Activated CD4-positive, alpha-beta memory T cell treated with anti-CD3 and anti-CD28 coated beads for 36 hours (primary cell): ENCODE measurements at places on chromosomes 5 and 9. TPM values are rescaled to one million over a fixed set of nuclear protein-coding genes. Genes with fewer than 3 reads are reported as not detected.
A peak's percentile ranks its signal among the peaks of the same experiment; 100 is the strongest.

The RLN2 gene
- total RNA-seq = 4.6 TPM

The IFNA2 gene
- total RNA-seq = not detected

DNA sequence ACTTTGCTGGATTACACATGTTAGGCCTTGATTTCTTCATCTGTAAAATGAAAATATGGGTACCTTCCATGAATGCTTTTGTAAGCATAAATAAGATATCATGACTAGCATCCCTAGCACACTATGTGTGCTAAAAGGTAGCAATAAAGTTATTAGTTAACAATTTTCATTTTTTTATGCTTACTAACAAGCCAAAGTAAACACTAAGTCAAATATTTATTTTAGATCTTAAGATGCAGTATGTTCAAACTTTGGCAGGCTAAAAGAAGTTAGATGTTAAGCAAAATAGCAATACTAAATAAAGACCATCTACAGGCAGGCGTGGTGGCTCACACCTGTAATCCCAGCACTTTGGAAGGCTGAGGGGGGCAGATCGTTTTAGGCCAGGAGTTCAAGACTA lies 169.1 kb downstream of the BNC2 start:
- no peaks in the 10 kb centered on the region for H3K4me1 ChIP-seq
- H3K27me3 ChIP-seq = no peaks in the 10 kb centered on the region
- no peaks in the 10 kb centered on the region for H3K36me3 ChIP-seq
- H3K4me3 ChIP-seq = no peak overlapping the region
- no peak overlapping the region for H3K27ac ChIP-seq

- DNase-seq = no peak
- H3K27me3 ChIP-seq = no peaks in the 10 kb centered on the region
- H3K4me3 ChIP-seq = no peak overlapping the region
- no peaks in the 10 kb centered on the region for H3K36me3 ChIP-seq
- H3K4me1 ChIP-seq = no peaks in the 10 kb centered on the region
These were observed 694.5 kb upstream of the RIOK2 start for GRCh38 chr5:97877588-97877987.

The RGP1 gene
- 18.0 TPM for total RNA-seq

DNA sequence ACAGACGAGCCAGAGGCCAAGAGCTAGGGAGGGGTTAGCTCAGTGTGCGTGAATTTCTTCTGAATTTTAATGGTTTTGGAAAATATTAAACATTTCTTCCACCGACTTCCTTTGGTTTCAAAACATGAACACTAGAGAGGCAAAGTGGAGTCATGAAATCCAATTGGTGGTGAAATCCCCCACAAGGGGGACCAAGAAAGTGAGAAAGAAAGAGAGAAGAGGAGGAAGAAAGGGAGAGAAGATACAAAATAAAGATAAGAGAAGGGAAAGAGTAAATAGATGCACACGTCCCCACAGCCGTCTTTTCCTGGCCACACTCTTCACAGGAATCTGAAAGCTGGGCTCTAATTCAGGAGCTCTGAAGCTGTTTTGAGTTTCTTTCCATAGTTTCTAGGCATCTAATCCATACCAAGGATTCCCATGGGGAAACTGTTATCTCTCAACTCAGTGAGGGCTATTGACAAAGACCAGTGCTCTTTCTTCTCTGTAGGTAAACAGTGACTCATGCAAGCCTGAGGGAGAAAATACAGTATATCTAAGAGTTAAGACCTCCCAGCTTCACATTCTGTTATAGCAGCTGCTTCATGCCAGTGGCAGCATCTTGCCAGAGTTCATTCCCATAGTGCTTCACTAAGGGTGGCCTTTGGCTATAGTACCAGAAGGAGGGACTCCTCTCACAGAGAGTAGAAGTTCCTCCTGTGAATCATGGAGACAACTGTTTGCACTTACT lies 115.8 kb upstream of the LIFR start:
- no peak for DNase-seq
- H3K36me3 ChIP-seq = no peaks in the 10 kb centered on the region
- H3K27ac ChIP-seq = no peak overlapping the region
- H3K4me1 ChIP-seq = no peaks in the 10 kb centered on the region
- H3K27me3 ChIP-seq = peaks cover 6% of the 10 kb centered on the region

GRCh38 chr5:148314187-148314586 lies 2.0 kb downstream of the SPINK7 start:
- no peak overlapping the region for H3K27ac ChIP-seq
- no peaks in the 10 kb centered on the region for H3K36me3 ChIP-seq
- H3K27me3 ChIP-seq = no peaks in the 10 kb centered on the region
- no peaks in the 10 kb centered on the region for H3K4me1 ChIP-seq
- no peak overlapping the region for H3K4me3 ChIP-seq

DNA sequence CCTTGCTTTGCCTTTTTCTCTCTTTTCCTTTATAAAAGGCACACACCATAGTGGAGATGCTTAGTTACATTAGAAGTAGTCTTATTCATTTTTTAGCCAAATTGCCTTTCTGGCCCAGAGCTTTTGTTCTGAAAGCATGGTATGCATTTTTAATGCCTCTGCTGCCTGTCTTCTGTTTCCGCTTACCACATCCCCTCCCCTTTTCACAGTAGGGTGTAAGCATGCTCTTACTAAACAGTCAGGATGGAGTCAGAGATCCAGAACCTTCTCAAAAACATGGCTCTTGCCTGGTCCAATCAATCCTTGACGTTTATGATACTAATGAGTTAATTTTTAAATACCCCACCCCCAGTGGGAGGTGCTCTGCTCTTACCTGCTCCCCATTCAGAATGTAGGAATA lies 22.5 kb downstream of the PPP3R2 start:
- DNase-seq = no peak
- H3K27me3 ChIP-seq = no peaks in the 10 kb centered on the region
- no peak overlapping the region for H3K4me3 ChIP-seq
- H3K36me3 ChIP-seq = peaks cover 9% of the 10 kb centered on the region
- H3K27ac ChIP-seq = peak overlapping the region; percentile 53

The MYOT gene
- not detected for total RNA-seq

The LCN2 gene
- total RNA-seq = not detected

The GABBR2 gene
- not detected for total RNA-seq

DNA sequence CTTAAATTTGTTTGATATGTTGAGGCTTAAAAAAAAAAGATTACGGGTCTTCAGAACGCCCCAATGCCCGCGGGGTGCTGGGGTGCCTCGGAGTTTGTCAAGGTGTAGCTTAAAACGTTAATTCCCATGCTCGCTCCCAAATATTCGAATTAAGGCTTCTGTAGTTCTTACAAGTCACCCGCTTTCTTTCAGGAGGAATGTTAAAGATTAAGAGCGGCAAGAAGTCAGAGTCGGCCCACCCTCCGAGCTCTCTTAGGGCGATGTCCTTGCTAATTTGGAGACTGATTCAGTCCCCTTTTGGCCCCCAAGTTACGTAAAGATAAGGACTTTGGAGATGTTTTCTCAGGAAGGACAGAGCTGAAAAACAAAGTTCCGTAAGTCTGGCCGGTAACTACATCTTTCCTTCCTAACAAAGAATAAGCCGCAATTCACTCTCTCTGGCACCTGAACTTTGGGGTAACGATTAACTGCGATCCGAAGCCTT lies 746 bp upstream of the NPM1 start:
- H3K36me3 ChIP-seq = peaks cover 43% of the 10 kb centered on the region
- peak overlapping the region; percentile 96 for H3K27ac ChIP-seq
- peaks cover 3% of the 10 kb centered on the region for H3K27me3 ChIP-seq
- no peak for DNase-seq
- H3K4me1 ChIP-seq = peaks cover 33% of the 10 kb centered on the region

- no peak overlapping the region for H3K4me3 ChIP-seq
- DNase-seq = no peak
- H3K4me1 ChIP-seq = no peaks in the 10 kb centered on the region
- H3K36me3 ChIP-seq = no peaks in the 10 kb centered on the region
- peaks cover 15% of the 10 kb centered on the region for H3K27me3 ChIP-seq
- H3K27ac ChIP-seq = no peak overlapping the region
These were observed 31.3 kb downstream of the ANKRA2 start for GRCh38 chr5:73534011-73534644.

GRCh38 chr9:111759762-111760639 lies 34.7 kb downstream of the SHOC1 start:
- H3K27me3 ChIP-seq = no peaks in the 10 kb centered on the region
- no peaks in the 10 kb centered on the region for H3K36me3 ChIP-seq
- peak; percentile 22 for DNase-seq

The AK8 gene
- total RNA-seq = 0.39 TPM

GRCh38 chr9:127279717-127280285 lies 15.2 kb downstream of the GARNL3 start:
- H3K4me1 ChIP-seq = peaks cover 7% of the 10 kb centered on the region
- no peak for DNase-seq
- no peak overlapping the region for H3K4me3 ChIP-seq
- H3K36me3 ChIP-seq = no peaks in the 10 kb centered on the region
